Neural progenitor cell (in vitro differentiated cells): ENCODE measurements at places on chromosomes 1 and 21. TPM values are rescaled to one million over a fixed set of nuclear protein-coding genes. Genes with fewer than 3 reads are reported as not detected.
A peak's percentile ranks its signal among the peaks of the same experiment; 100 is the strongest.

Gene KRTAP12-2
- total RNA-seq = not detected in 2 replicates

Gene TDRD10
- not detected in 2 replicates for total RNA-seq

Gene FCRL5
- total RNA-seq = not detected in 2 replicates

Gene SYCP1
- 0.11 TPM in 1 of 2 replicates, not detected in the other for total RNA-seq

GRCh38 chr1:226220473-226221189 lies 2.8 kb upstream of the MIXL1 start:
- H3K4me1 ChIP-seq = peaks cover 7% of the 10 kb centered on the region
- peak; percentile 24 for DNase-seq
- no peak overlapping the region for H3K27ac ChIP-seq
- no peaks in the 10 kb centered on the region for H3K36me3 ChIP-seq
- H3K27me3 ChIP-seq = peaks cover 51% of the 10 kb centered on the region

GRCh38 chr1:167333124-167333523 lies 112.4 kb downstream of the POU2F1 start:
- no peak overlapping the region for H3K4me3 ChIP-seq
- H3K27me3 ChIP-seq = no peaks in the 10 kb centered on the region
- no peaks in the 10 kb centered on the region for H3K36me3 ChIP-seq
- no peak for DNase-seq
- peak overlapping the region; percentile 20 for H3K27ac ChIP-seq

- peak overlapping the region; percentile 67 for H3K27ac ChIP-seq
- no peak for DNase-seq
- no peaks in the 10 kb centered on the region for H3K36me3 ChIP-seq
- no peak overlapping the region for H3K4me3 ChIP-seq
- peaks cover 4% of the 10 kb centered on the region for H3K4me1 ChIP-seq
These were observed 37.4 kb upstream of the SLC30A1 start for GRCh38 chr1:211616231-211616964.
